A549 treated with ZK216348 at 1 μM for 4 hours (cell line): ENCODE measurements at places on chromosomes 1 and 21. TPM values are rescaled to one million over a fixed set of nuclear protein-coding genes. Genes with fewer than 3 reads are reported as not detected.

LRRC38 gene
- total RNA-seq: 0.11 TPM in 1 of 5 replicates, not detected in the others

FCAMR gene
- 0.14 TPM in 1 of 5 replicates, not detected in the others for total RNA-seq

MROH9 gene
- total RNA-seq: not detected in 5 replicates

RIPK4 gene
- total RNA-seq: 12.3 to 19.8 TPM (median 17.7 TPM) in 5 replicates

PLA2G2D gene
- total RNA-seq: not detected in 5 replicates
